ENCODE measurements at places on chromosomes 7 and 10. TPM values are rescaled to one million over a fixed set of nuclear protein-coding genes. Genes with fewer than 3 reads are reported as not detected.
A peak's percentile ranks its signal among the peaks of the same experiment; 100 is the strongest.

PGAM2 gene
- 3.2 TPM for total RNA-seq

FAM237B gene
- not detected for total RNA-seq

- H3K27me3 ChIP-seq: peaks cover under 1% of the 10 kb centered on the region
- H3K4me1 ChIP-seq: peaks cover 8% of the 10 kb centered on the region
- no peak for ATAC-seq
- H3K4me3 ChIP-seq: no peak overlapping the region
- no peak overlapping the region for H3K27ac ChIP-seq
- no peaks in the 10 kb centered on the region for H3K36me3 ChIP-seq
Measured at GRCh38 chr10:101575091-101575490, 13.0 kb downstream of the POLL start.

DNA sequence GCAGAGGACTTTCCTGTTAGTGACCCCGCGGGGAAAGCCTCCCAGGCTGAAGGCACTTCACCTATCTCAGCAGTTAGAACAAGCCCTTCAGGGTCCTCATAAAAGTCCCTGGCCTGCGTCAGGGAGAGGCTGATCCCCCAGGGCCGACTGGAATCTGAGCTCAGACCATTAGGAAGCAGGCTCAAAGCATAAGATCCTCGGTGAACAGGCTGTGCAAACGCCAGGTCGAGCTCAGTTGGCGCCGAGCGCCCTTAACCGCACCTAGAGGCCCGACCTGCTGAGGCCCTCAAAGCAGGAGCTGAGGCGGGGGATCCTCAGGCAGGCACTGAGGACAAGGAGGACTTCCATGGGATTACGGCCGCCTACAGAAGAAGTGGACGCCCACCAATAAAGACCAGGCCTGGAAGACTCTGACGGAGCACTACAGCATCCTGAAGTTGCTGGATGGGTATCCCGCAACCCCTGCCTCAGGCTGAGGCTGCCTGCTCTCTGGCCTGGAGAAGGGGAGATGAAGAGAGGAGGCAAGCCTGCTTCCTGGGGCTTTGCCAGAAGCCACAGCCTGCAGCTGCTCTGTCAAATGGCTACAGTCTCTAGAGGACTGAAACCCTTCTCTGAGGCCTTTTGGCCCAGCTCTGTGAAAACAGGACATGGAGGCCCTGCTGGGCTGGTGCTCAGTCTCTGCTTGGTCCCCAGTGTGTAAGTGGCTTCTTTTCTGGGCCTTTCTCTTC is 29.9 kb downstream of the LIPJ start:
- no peak for ATAC-seq
- H3K27ac ChIP-seq: no peak overlapping the region
- H3K27me3 ChIP-seq: no peaks in the 10 kb centered on the region
- no peaks in the 10 kb centered on the region for H3K4me1 ChIP-seq
- no peaks in the 10 kb centered on the region for H3K36me3 ChIP-seq
- no peak overlapping the region for H3K4me3 ChIP-seq

DNA sequence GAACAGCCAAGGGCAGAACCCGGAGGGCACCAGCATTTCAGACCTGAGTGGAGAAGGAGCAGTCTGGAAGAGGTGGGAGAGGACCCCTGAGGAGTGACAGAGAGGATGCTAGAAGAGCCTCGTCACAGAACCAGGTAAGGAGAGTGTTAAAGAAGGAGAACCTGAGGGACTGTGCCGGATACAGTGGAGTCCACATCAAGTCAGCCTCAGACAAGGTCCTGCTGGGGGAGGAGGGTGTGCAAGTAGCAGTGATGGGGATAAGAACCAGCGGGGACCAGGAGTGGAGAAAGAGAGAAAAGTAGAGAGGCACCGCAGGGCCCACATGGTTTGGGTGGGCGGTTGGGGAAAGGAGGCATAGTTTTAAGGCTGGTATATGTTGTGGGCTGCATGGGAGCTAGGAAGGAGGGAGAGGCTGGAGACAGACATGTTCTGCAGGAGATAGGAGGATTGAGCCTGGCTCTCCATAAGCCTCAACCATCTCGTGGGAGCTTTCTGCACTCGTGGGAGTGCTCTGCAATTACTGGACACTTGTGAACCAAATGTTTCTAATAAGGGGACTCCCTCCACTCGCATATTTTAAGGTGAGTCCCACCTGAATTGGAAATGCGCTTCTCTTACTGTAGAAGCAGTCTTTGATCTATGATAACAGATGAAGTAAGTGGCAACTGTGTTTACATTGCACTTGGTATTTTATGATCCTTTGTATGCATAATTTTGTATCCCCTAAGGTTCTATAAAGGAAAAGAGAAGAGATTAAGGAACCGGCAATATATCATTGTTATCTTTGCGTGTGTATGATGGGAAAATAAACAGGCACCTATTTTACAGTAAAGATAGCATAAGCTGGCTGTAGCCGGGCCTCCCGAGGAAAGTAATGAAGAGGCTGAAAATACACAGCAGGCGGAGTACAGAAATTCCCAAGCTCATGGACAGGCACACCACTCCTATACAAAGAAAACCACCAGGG is 154.8 kb downstream of the ADAM12 start:
- no peaks in the 10 kb centered on the region for H3K4me1 ChIP-seq
- H3K27me3 ChIP-seq: peaks cover 25% of the 10 kb centered on the region
- no peaks in the 10 kb centered on the region for H3K36me3 ChIP-seq
- H3K4me3 ChIP-seq: no peak overlapping the region

MUC3A gene
- total RNA-seq: not detected

DNA sequence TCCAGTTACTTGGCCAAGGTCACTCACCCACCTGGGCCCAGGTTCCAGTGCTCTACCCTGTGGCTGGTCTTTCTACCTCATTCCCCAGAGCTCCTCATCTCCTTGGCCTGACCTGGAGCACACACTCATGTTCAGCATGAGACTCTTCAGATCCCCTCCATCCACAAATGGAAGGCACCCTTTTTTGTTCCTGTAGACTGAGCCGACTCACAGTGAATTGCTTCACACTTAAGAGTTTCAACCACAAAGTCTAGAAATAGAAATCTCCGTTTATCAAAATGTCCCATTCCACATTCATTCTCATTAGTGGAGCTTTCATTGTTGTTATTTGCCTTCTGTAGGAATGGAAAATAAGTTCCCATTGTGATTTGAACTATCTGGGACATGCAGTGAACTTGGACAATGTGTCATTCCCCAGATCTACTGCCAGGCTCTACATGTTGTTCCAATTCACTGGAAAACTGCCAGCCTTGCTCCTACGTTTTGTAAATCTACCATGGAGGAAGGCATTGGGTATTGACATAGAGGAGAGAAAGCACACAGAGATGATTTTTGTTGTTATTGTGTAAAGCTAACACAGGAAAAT is 125.3 kb upstream of the CELF2 start:
- no peaks in the 10 kb centered on the region for H3K36me3 ChIP-seq
- no peak overlapping the region for H3K27ac ChIP-seq
- H3K27me3 ChIP-seq: no peaks in the 10 kb centered on the region
- peaks cover 5% of the 10 kb centered on the region for H3K4me1 ChIP-seq

MYPN gene
- 0.79 TPM for total RNA-seq

GRCh38 chr10:60186315-60187071 is 203.2 kb downstream of the ANK3 start:
- H3K4me3 ChIP-seq: no peak overlapping the region
- H3K27ac ChIP-seq: no peak overlapping the region
- H3K27me3 ChIP-seq: no peaks in the 10 kb centered on the region
- no peaks in the 10 kb centered on the region for H3K36me3 ChIP-seq
- H3K4me1 ChIP-seq: no peaks in the 10 kb centered on the region

RPEL1 gene
- not detected for total RNA-seq

DNA sequence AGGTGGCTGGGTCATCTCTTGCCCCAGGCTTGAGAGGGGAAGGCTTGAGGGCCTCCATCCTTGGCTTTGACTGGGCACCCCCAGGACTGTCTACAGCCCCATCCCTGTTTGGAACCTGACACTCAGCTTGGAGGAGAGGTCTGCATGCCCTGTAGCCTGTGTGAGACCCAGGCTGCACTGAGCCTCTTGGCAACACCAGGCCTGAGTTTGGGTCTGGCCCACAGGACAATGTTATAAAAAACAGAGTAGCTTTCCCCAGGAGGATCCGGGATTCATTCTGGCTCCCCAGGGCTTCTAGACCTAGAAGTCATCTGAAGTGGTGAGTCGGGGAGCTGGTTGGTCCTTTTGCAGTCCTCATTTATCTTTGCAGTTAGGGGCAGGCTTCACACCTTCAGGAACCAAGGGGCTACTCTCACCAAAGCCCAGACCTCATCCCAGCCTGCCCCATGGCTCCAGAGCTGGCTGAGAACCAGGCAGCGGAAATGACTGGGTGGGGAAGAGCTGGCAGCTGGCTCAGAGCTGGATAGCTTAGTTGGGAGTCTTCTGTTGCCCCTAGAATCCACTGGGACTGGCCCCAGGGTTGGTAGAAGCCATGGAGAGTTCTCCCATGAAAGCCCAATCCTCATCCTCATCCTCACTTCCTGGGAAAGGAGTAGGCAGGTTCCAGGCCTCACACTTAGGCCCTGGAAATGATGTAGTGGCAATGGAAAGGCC is 68.8 kb downstream of the ADCYAP1R1 start:
- no peak for ATAC-seq
- peaks cover 15% of the 10 kb centered on the region for H3K4me1 ChIP-seq
- H3K27me3 ChIP-seq: peaks cover 4% of the 10 kb centered on the region
- H3K4me3 ChIP-seq: no peak overlapping the region
- H3K36me3 ChIP-seq: no peaks in the 10 kb centered on the region

- no peaks in the 10 kb centered on the region for H3K36me3 ChIP-seq
- H3K4me3 ChIP-seq: no peak overlapping the region
- no peak overlapping the region for H3K27ac ChIP-seq
Measured at GRCh38 chr10:53111529-53111928, 338.9 kb upstream of the MBL2 start.

ADIRF gene
- 408 TPM for total RNA-seq

KCNMA1 gene
- 357 TPM for total RNA-seq

UCMA gene
- total RNA-seq: not detected

SYT15B gene
- 4.0 TPM for total RNA-seq

DNA sequence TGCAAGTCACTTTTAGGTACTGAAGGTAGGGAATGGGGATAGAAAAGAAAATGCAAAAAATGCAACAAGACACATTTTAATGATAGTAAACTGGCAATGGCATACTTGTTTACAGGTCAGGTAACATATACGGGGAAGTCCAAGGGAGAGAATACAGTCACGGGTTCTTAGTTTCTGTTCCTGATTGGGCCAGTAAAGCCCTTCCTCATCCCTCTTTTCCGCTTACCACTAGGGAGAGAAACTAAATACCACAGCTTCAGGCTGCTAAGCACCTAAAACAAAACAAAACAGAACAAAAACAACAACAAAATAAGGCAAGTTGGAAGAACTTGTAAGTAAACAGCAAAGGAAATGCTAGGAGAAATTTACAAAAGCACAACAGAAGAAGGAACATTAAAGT is 65.2 kb upstream of the OGDHL start:
- no peak overlapping the region for H3K4me3 ChIP-seq
- no peaks in the 10 kb centered on the region for H3K4me1 ChIP-seq
- no peaks in the 10 kb centered on the region for H3K27me3 ChIP-seq
- peaks cover 3% of the 10 kb centered on the region for H3K36me3 ChIP-seq
- no peak for ATAC-seq

DNA sequence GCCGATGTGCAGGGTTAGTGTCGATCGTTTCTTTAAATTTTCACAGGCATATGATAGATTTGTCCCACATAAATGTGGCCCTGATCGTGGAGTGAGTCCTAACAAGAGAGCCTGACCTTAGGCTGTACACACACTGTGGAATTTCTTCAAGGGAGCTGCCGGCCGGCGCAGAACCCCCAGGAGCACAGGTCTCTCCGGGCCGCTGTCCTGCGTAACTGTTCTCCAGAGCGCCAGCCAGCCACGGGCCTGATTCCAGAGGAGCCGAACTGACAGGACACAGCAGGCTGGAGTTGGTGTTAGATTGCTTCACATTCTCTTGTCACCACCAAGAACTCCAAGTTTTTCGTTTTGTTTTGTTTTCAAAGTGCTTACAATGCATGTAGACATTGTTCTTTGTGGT is 37.3 kb downstream of the SHH start:
- H3K27ac ChIP-seq: no peak overlapping the region
- peaks cover 96% of the 10 kb centered on the region for H3K36me3 ChIP-seq
- no peak overlapping the region for H3K4me3 ChIP-seq
- peaks cover 5% of the 10 kb centered on the region for H3K4me1 ChIP-seq

GRCh38 chr10:1393481-1393880 is 337.3 kb downstream of the WDR37 start:
- no peaks in the 10 kb centered on the region for H3K36me3 ChIP-seq
- no peaks in the 10 kb centered on the region for H3K4me1 ChIP-seq
- peaks cover 5% of the 10 kb centered on the region for H3K27me3 ChIP-seq
- ATAC-seq: no peak
- H3K4me3 ChIP-seq: no peak overlapping the region
- no peak overlapping the region for H3K27ac ChIP-seq

DNA sequence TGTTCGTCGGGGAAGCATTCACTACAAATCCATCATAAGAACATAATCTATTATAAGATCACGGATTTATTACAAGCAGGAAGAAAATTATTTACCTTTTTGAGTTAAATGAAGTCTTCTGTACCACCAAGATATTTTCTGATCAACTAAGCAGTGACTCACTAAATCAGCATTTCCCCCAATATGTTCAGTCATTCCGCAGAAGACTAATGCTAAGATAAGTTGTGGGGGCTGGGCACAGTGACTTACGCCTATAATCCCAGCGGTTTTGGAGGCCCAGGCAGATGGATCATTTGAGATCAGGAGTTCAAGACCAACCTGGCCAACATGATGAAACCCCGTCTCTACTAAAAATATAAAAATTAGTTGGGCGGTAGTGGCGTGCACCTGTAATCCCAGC is 144.2 kb upstream of the EGR2 start:
- no peak overlapping the region for H3K4me3 ChIP-seq
- no peaks in the 10 kb centered on the region for H3K36me3 ChIP-seq
- no peak overlapping the region for H3K27ac ChIP-seq

LRIT2 gene
- not detected for total RNA-seq

NUTM2B gene
- total RNA-seq: not detected

NODAL gene
- not detected for total RNA-seq

GNGT1 gene
- total RNA-seq: not detected

GRCh38 chr7:130009848-130010688 is 41.1 kb downstream of the ZC3HC1 start:
- no peak overlapping the region for H3K4me3 ChIP-seq
- H3K27me3 ChIP-seq: no peaks in the 10 kb centered on the region
- H3K27ac ChIP-seq: peak overlapping the region; percentile 28
- H3K4me1 ChIP-seq: peaks cover 9% of the 10 kb centered on the region
- peak; percentile 64 for ATAC-seq
- no peaks in the 10 kb centered on the region for H3K36me3 ChIP-seq

DNA sequence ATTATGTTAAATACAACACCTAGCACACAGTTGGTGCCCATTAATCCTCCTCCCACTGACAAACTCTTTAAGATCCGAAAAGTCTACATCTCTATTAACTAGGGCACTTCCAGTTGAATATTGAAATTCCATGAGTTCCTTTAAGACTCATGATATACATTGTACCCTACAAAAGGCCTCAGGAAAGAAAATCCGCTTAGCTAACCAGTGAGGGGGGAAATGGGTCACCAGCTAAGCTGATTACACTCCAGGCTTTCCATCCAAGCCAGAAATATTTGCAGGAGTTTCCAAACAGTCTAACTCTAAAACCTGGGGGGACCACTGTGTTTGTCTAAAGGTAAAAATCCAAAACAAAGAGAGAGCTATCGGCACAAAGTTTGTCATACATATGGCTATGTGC is 1.3 kb upstream of the LRIT2 start:
- H3K36me3 ChIP-seq: no peaks in the 10 kb centered on the region
- no peak for ATAC-seq
- no peak overlapping the region for H3K4me3 ChIP-seq
- H3K27me3 ChIP-seq: peaks cover 37% of the 10 kb centered on the region
- no peak overlapping the region for H3K27ac ChIP-seq

GRCh38 chr10:101848408-101848807 is 4.8 kb upstream of the KCNIP2 start:
- H3K4me1 ChIP-seq: no peaks in the 10 kb centered on the region
- no peaks in the 10 kb centered on the region for H3K36me3 ChIP-seq
- no peak overlapping the region for H3K27ac ChIP-seq
- peaks cover 9% of the 10 kb centered on the region for H3K27me3 ChIP-seq
- H3K4me3 ChIP-seq: no peak overlapping the region

STEAP2 gene
- 21.0 TPM for total RNA-seq

All from gastroesophageal sphincter (tissue), 4 donors.